ENCODE measurements at places on chromosomes 16 and 17. TPM values are rescaled to one million over a fixed set of nuclear protein-coding genes. Genes with fewer than 3 reads are reported as not detected.
A peak's percentile ranks its signal among the peaks of the same experiment; 100 is the strongest.

SMTNL2 gene
- total RNA-seq, result not detected

TBC1D3 gene
- not detected for total RNA-seq

CYGB gene
- total RNA-seq, result not detected

WBP2 gene
- 90.2 TPM for total RNA-seq

CAMKK1 gene
- 2.2 TPM for total RNA-seq

TCF25 gene
- total RNA-seq, result 167 TPM

GRCh38 chr17:62760945-62761267 lies 47.2 kb downstream of the MARCHF10 start:
- H3K36me3 ChIP-seq, result no peaks in the 10 kb centered on the region
- peaks cover 30% of the 10 kb centered on the region for H3K27me3 ChIP-seq
- no peak overlapping the region for H3K4me3 ChIP-seq
- no peak overlapping the region for H3K27ac ChIP-seq
- DNase-seq, result no peak

DNA sequence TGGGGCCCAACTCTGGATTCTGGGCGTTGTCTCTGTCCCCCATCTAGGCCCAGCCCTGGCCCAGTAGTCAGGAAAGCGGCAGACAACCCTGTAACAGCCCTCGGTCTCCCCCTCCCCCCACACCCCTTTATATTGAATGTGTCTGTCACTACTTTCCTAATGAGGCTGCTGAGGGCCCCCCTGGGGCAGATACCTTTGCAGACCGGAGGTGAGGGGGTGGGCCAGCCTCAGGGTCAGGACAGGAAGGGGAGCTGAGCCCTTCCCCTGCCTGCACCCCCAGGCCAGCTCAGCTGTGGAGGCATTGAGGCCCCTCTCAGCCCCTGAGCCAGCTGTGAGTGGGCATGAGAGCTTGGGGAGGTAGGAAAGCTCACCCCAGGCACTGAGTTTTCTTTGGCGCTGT lies 17.1 kb downstream of the RAI1 start:
- no peak overlapping the region for H3K27ac ChIP-seq
- H3K27me3 ChIP-seq, result no peaks in the 10 kb centered on the region
- H3K4me1 ChIP-seq, result peaks cover 57% of the 10 kb centered on the region
- H3K36me3 ChIP-seq, result no peaks in the 10 kb centered on the region
- H3K4me3 ChIP-seq, result no peak overlapping the region

GRCh38 chr16:74724820-74725549 lies 24.3 kb upstream of the MLKL start:
- no peak overlapping the region for H3K27ac ChIP-seq
- no peak for DNase-seq
- H3K27me3 ChIP-seq, result no peaks in the 10 kb centered on the region
- peaks cover 2% of the 10 kb centered on the region for H3K36me3 ChIP-seq
- no peak overlapping the region for H3K4me3 ChIP-seq

GRCh38 chr17:13182854-13183253 lies 165.0 kb upstream of the ELAC2 start:
- no peaks in the 10 kb centered on the region for H3K27me3 ChIP-seq
- H3K4me1 ChIP-seq, result no peaks in the 10 kb centered on the region
- H3K36me3 ChIP-seq, result no peaks in the 10 kb centered on the region
- no peak overlapping the region for H3K4me3 ChIP-seq
- no peak for DNase-seq

- H3K36me3 ChIP-seq, result peaks cover 10% of the 10 kb centered on the region
- H3K4me3 ChIP-seq, result no peak overlapping the region
- DNase-seq, result no peak
- H3K27me3 ChIP-seq, result no peaks in the 10 kb centered on the region
- H3K27ac ChIP-seq, result no peak overlapping the region
- no peaks in the 10 kb centered on the region for H3K4me1 ChIP-seq
Measured at GRCh38 chr17:358491-359151, 6.0 kb upstream of the RPH3AL start.

DNA sequence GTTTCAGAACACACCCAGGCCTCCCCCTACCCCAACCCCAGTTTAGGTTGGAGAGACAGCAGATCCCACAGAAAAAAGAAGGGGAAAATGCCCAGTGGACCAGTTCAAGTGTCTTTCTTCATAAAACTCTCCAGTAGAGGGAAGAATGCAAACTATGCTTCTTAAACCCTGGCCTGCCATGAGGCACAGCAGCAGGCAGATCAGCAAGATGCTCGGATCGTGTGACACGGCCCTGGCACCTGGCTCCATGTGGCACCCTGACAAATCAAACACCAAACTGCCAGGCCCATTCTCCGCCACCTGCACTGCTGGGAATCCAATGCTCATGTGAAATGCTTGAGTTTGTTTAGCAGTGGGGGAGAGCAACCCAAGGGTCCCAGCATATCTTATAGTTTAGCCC lies 166.8 kb downstream of the SOX9 start:
- no peaks in the 10 kb centered on the region for H3K36me3 ChIP-seq
- H3K4me1 ChIP-seq, result no peaks in the 10 kb centered on the region
- no peak overlapping the region for H3K4me3 ChIP-seq
- no peak for DNase-seq
- H3K27me3 ChIP-seq, result no peaks in the 10 kb centered on the region
- H3K27ac ChIP-seq, result no peak overlapping the region

- DNase-seq, result no peak
- H3K27ac ChIP-seq, result peak overlapping the region; percentile 80
- H3K36me3 ChIP-seq, result no peaks in the 10 kb centered on the region
- H3K4me3 ChIP-seq, result peak overlapping the region; percentile 74
Measured at GRCh38 chr16:14186795-14187221, 115.7 kb downstream of the MRTFB start.

DNA sequence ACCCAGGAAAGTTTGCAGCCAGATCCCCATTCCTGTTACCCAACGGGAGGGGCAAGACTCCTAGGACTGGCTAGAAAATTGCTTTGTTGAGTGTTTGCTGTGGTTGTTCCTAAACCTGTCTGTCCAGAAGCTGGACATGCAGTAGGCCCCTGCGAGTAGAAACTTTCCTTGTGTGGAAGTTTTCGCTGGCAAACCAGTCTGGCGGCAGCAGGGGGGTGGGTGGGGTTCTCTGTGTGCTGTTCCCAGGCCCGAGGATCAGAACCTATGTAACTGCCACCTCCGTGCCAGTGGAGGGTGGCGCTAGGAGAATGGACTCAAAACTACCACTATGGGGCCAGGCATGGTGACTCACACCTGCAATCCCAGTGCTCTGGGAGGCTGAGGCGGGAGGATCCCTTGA lies 9.2 kb downstream of the SGSM2 start:
- H3K4me1 ChIP-seq, result peaks cover 11% of the 10 kb centered on the region
- DNase-seq, result no peak
- H3K27ac ChIP-seq, result no peak overlapping the region
- no peaks in the 10 kb centered on the region for H3K36me3 ChIP-seq

DNA sequence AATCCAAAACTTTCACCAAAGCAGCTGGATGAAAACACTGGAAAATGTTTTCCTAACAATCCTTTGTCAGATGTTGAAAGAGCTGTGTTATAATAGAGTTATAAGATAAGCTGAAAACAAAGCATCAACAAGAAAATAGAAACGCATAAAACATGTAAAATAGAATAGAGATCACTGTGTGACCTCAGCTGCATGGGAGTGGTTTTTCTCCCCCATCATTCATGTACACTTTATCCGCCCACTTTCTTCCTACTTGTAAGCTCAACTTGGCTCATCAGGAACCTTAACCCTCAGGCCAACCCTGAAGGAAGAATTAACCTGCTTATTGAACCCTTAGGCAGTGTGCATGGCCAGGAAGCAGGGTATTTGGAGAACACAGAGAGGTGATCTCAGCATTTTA lies 238.5 kb upstream of the PMFBP1 start:
- H3K27ac ChIP-seq, result no peak overlapping the region
- no peak for DNase-seq
- H3K4me1 ChIP-seq, result peaks cover 5% of the 10 kb centered on the region
- H3K36me3 ChIP-seq, result no peaks in the 10 kb centered on the region
- no peaks in the 10 kb centered on the region for H3K27me3 ChIP-seq

GRCh38 chr17:49952209-49952911 lies 16.6 kb upstream of the DLX4 start:
- H3K27me3 ChIP-seq, result peaks cover 59% of the 10 kb centered on the region
- H3K36me3 ChIP-seq, result no peaks in the 10 kb centered on the region
- no peaks in the 10 kb centered on the region for H3K4me1 ChIP-seq
- no peak overlapping the region for H3K27ac ChIP-seq
- DNase-seq, result peak; percentile 84
- H3K4me3 ChIP-seq, result no peak overlapping the region

DNA sequence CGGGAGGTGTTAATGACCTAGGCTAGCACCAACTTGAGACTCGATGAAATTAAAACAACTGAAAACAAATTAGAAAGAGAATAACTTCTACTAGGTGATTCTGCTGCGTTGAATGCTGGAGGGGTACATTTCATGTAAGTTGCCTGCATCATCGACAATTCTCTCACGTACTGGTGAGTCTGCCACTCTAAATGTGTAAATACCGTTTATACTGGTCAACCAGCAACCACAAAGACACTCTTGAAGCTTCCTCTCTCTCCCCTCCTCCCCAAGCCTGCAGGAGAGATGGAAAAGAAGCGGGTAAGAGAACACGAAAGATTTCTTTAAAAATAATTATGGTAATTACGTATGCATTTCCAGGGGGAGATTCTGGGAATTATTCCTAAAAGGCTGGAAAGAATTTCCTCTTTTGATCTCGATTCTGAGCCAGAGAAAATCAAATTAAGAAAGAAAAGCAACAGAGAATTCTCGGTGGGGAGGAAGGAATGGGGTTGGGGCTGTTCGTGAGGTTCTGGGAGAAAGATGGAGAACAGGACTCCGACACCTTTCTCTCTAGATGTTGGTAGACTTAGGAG lies 68.6 kb upstream of the MRTFB start:
- DNase-seq, result no peak
- peaks cover 40% of the 10 kb centered on the region for H3K4me1 ChIP-seq
- H3K36me3 ChIP-seq, result no peaks in the 10 kb centered on the region
- no peak overlapping the region for H3K27ac ChIP-seq
- peaks cover 29% of the 10 kb centered on the region for H3K27me3 ChIP-seq
- H3K4me3 ChIP-seq, result no peak overlapping the region

DNA sequence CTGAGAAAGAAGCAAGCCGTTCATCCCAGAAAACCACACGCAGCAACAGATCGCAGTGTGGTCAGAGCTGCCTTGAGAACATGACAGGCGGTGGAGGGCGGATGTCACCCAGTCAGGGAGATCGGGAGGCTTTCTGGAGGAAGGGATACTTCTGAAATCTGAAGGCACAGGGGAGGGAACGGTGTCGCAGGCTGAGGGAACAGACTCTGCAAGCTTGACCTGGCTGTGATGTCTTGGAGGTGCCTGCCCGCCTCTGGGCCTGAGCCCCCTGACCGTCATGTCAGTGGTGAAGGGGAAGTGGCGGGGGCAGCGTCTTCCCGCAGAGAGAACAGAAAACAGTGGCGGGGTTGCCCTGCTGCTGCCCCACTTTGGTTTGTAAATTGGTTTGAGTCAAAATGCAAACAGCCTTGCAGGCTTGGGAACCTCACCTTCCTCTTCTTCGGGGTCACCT lies 8.1 kb upstream of the ATP2A3 start:
- peaks cover 6% of the 10 kb centered on the region for H3K36me3 ChIP-seq
- no peaks in the 10 kb centered on the region for H3K27me3 ChIP-seq
- no peak for DNase-seq
- peak overlapping the region; percentile 55 for H3K4me3 ChIP-seq
- peaks cover 23% of the 10 kb centered on the region for H3K4me1 ChIP-seq

DNA sequence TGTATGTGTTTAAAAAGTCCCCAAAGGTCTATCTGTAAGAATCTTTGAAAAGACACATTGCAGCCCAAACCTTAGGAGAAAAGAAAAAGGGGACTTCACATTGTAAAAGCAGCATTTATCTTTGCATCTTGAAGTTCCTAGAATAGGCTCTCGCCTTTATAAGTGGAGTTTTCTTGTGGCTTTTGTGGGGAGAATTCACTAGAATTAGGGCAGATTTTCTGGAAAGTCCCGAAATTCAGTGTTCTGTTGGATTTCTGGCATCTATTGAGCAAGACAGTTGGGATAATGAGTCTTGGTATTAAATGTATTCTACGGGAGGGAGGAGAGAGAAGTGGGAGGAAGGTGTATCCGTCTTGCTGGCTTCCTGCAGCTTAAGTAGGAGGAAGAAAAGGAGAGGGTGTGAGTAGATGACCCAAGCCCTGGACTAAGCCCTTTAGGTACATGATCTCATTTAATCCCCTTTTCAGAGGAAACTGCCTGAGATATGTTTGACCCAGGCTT lies 62.6 kb downstream of the PRKCA start:
- peak overlapping the region; percentile 93 for H3K27ac ChIP-seq
- H3K36me3 ChIP-seq, result no peaks in the 10 kb centered on the region
- peaks cover 86% of the 10 kb centered on the region for H3K4me1 ChIP-seq
- peak overlapping the region; percentile 75 for H3K4me3 ChIP-seq
- no peak for DNase-seq

- no peaks in the 10 kb centered on the region for H3K27me3 ChIP-seq
- peaks cover 39% of the 10 kb centered on the region for H3K4me1 ChIP-seq
- peak overlapping the region; percentile 96 for H3K4me3 ChIP-seq
- peak overlapping the region; percentile 87 for H3K27ac ChIP-seq
- DNase-seq, result peak; percentile 55
- no peaks in the 10 kb centered on the region for H3K36me3 ChIP-seq
Measured at GRCh38 chr17:48547808-48548522, 3.1 kb upstream of the HOXB2 start.

Data from activated T-cell treated with anti-CD3 and anti-CD28 coated beads, Interleukin-2, amount 50 U/mL, for 72 hours (primary cell).